ENCODE measurements at places on chromosomes 12 and 14.
A peak's percentile ranks its signal among the peaks of the same experiment; 100 is the strongest.

DNA sequence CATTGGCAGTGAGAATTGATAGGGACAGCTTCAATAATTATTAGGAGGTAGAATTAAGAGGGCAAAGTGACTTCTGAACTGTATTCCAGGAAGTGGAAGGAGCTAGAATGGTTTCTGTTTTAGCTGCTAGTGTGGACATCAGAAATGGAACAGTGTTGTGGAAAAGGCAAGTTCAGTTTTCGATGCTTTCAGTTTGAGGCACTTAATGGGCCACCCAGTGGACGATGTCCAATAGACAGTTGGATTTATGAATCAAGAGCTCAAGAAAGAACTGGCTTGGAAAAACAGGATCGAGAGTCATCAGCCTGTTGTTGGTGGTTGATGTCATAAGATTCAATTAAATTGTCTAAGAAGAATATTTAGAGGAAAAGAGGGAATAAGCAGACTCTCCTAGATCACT is 136.3 kb downstream of the DYRK2 start:
- DNase-seq: no peak

DNA sequence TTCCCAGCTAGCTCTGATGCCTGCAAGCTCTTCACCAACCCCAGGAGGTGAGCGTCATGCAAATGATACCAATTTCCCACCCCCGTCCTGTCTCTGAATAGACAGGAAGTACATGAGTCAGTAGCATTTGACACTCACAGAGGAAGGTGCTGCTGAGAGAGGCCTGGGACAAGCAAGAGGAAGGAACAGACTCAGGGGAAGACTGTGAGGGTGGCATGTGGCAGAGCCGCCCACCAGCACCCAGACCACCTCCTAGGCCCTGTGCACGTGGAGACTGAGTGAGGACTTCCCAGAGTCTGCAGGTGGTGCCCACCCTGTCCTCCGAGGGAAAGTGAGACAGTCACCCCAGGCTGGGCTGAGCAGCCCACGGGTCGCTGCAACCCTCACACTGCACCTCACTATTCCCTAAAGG is 199.5 kb upstream of the SFSWAP start:
- peak; percentile 51 for DNase-seq

GRCh38 chr12:127393465-127393864 is 873.5 kb upstream of the TMEM132C start:
- no peak for DNase-seq

DNA sequence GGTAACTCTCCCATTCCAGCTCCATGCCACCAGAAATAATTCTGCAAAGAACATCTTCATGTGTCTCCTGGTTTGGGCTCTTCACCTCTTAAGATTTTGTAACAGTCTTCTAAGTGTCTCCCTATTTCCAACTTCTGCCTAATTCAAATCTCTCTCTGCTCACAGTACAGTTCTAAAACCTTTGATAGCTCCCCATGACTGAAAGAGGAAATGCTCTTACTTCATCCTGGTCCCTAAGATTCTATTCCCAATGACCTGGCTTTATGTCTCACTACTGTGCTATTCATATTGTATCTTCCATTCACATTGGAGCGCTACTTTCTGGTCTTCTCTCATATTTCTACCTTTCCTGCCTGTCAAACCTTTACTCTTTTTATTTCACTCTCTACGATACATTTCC is 1.6 kb downstream of the AMN1 start:
- DNase-seq: no peak

GRCh38 chr12:50123203-50123602 is 11.2 kb downstream of the COX14 start:
- DNase-seq: no peak

DNA sequence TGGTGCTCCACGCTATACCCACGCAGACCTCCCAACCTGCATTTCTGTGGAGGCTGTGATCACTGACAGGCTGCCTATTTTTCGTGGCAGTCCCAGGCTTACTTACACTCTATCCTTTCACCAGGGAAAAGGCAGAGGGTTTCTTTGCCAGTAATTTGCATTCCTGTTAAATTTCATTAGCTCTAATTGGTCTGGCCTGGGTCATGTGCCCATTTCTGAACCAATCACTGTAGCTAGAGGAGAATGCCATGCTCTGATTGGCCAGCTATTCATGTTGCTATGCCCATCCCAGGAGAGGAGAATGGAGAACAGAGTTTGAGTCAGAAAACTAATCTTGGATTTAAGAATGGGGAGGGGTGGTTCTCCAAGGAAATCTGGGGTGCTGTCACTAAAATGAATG is 43.2 kb upstream of the TUNAR start:
- DNase-seq: peak; percentile 7

DNA sequence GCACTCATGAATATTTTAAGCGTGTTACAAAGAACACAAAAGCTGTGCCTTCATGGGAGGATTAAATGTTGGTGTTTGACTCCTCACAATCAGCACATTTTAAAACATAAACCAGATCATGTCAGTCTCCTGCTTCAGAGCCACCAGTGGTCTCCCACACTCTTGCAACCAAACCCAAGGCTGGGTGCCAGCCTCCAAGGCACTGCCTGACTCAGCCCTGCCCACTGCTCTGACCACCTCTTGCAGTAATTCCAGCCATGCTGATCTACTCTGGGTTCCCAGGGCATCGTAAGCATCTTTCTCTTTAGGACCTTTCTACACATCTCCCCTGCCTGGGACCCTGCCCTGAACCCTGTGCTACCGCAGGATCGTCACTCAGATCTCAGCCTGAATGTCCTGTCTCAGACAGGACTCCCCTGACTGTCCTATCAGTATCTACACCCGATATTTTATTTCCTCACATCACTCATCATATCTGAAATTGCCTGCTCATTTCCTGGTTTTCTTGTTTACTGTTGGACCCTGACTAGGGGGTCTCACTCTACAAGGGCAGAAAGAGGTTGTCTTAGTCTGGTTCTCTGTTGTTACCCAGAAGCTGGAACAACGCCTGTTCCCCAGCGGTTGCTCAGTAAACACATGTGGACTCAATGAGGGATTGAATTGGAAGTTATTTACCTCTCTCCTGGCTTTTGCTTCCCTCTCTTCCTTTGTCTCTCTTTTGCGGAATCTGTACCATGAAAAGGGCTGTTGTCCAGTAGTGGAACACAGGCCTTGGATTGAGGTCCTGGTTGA is 449.8 kb downstream of the RAD51B start:
- no peak for DNase-seq

GRCh38 chr12:110688446-110689280 is at the start of gene HVCN1:
Gene HVCN1, minus strand, starts transcription at chr12:110689115. Its CDS starts 5,870 bp downstream, at chr12:110683245.
- DNase-seq: no peak

GRCh38 chr12:38905480-38906351 is at the start of gene CPNE8:
Gene CPNE8, minus strand, starts transcription at chr12:38905591. Its CDS starts 57 bp downstream, at chr12:38905534.
- peak; percentile 73 for DNase-seq

DNA sequence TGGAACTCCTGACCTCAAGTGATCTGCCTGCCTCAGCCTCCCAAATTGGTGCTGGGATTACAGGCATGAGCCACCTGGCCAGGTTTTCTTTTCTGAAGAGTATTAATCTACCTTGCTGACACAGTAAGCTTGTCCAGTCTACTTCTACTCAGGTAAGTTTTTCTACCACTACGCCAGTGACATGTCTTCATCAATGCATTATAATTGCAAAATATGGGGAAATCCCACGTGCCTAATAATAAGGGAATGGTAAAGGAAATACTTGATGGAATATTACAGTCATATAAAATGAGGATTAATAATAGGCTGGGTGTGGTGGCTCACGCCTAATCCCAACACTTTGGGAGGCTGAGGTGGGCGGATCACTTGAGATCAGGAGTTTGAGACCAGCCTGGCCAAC is 62.3 kb downstream of the RAB35 start:
- no peak for DNase-seq

DNA sequence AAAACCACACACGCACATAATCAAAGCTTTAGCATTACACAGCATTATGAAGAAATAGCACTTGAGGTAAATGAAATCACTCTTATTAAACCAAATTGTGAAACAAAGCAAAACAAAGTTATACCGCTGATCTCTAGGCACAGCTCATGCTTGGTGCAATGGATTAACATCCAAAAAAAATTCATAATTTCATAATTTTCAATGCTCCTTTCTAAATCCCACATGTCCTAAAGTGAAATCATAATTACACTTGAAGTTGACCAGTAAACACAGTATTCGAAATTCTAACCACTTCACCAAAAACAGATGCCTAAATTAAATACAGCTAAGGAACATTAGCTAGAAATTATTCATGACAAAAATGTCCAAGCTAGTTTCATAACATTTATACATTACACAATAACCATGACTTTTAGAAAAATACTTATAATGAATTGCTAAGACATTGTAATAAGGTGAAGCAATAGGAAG is 1.5 kb downstream of the MLH3 start:
- no peak for DNase-seq

DNA sequence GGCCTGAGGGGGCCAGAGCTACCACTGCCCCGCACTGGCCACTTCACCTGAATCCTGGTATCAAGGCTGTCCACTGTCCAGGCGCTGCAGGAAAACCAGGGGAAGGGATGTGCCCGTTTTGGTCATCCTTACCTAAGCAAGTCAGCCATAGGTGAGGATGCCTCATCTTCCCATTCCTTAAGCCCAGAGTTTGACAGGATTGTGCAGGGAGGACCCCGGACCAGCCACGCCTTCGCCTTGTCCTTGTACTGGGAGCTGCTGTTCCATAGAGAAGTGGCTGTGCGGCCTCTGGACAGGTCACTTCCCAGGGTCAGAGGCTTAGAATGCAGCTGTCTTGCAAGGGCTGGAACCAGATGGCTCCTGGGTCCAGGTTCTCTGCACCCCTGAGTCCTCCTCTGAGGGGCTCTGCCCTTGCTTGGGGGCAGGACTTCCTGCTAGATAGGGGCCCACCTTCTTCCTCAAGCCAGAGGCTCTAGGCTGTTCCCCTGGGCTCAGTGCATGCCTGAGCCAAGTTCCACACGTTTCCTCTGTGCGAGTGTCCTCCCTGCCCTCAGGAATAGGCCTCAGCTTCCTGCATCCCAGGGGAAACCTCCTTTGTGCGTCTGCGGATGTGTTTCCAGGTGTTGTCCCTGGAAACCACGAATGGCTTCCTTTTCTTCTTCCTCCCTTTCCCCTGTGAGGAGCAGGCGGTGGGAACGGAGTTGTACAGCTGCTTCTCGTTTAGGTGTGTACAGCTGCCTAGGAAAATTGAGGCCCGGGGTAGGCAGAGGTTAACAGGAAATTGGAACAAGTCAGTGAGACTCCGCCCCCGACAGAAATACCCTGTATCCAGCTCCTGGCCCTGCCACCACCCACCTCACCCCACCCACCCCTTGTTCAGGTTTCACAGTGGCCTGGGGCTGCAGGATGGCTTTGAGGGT is 54.3 kb upstream of the RIN3 start:
- no peak for DNase-seq

- no peak for DNase-seq
These were observed 5.4 kb downstream of the SOS2 start for GRCh38 chr14:50225974-50226297.

Measured in SW 1271 (cell line).